Stimulated activated CD4-positive, alpha-beta T cell treated with anti-CD3 and anti-CD28 coated beads, Interleukin-1b, Interleukin-23, amount 100 ng/mL, for 24 hours (primary cell): ENCODE measurements at places on chromosomes 3 and 15.
A peak's percentile ranks its signal among the peaks of the same experiment; 100 is the strongest.

DNA sequence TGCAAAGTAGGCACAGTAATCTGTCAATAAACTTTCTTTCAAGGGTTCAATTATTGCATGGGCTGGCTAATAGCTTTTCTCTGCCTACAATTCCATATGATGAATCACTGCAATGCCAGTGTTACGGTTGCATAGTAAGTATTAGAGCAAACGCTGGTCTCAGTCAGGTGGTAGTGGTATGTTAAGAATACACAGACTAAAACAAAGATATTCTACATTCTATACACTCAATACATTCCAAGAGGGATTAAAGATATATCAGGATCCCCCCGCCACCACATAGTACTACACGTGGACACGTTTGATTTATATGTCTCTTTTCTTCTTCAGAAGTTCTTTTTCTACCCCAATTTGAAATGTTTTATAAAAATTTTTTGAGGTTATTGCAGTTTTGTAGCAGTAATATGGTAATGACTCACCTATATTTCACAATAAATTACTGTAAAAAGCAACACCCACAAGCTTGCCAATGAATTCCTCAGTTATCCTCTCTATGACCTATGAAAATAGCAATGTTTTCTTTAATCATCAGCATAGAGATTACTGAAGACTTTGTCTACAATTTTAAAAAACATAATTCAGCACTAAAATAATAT is 68.2 kb downstream of the CD200R1L start:
- DNase-seq = no peak

DNA sequence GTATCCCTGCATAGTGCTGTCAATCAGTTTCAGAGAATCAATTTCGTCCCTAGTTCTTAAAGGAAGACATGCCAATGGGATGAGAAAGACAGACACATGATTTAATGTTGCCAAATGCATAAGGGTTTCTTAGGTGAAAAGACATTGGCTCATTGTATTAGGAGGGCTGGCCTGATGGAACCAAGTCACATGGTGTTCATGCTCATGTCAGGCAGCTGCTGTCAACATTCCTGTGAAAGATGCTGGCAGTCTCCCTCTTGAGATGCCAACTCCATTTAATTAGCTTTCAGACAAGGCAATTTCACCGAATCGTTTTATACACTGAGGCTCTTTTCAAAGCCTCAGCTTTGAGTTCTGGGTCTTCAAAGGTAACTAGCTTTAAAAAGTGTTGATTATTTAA is 16.1 kb upstream of the IL1RAP start:
- no peak for DNase-seq

DNA sequence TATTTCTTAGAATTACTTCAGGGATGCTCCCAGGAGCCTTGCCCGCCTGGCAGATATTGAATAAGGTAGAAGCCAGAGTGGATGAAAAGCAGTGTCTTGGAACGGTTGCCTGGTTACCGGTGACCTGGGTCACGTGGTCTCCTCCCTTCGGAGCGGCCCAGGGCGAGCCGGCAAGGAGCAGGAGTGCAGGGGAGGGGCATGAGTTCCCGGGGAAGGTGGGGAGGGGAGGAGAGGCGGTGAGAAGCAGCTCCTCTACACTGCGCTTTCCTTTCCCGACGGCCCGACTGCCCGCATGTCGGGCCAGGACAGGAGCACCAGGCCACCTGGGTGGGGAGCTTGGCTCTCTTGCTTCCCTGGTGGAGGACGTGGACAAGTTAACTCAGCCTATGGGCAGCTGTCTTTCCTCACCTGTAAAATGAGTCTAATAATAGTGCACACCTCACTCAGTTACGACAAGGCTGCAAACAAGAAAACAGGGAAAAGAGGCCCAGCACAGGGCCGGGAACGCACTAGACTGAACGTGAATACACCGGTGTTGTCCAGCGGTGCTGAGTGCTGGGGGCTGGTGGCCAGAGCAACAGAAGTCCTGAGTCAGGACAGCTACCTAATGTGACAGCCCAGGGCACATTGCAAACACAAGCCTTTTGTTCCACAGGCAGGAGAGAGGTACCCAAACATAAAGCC is 198.3 kb downstream of the ADAMTS9 start:
- no peak for DNase-seq

DNA sequence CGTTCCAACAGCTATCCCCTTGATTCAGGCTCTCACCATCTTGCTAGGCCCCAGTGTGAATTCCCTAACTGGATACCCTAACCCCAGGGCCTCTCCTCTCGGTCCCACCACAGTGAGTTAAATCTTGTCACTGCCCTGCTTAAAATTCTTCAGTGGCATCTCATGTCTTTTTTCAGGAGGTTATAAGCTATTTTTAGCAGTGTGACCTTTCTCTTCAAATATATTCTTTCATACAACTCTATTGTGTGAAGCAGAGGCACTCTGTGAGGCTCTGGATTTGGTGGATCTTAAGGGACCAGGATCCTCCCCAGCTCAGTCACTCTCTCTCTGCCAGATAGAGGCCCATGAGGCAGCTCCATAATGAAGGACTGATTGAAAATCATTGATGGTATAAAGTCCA is 760.4 kb downstream of the NTRK3 start:
- DNase-seq = no peak

DNA sequence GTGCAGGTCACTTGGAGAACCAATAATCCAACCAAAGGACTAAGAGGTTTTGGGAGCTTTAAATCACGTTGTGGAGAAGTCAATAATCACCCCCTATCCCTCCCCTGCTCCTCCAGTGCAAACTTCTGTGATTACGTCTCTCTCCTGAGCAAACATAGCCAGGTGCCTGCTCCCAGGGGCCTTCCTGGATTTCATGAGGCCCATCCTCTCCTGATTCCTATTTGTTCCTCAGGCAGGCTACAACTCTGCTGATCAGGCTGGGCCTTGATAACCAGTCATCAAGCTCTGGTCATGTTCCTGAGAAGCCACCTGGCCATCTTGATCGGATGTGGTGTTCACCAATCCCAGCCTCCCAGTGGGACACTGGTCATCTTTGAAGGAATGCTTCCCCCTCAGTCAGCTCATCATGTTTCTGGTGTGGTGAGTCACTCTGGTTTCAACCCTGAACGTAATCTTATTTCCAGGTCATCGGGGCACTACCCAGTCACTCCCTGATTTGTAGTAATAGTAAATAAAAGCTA is 2.9 kb upstream of the ZNF710 start:
- no peak for DNase-seq

GRCh38 chr15:39114690-39115378 is 466.0 kb upstream of the THBS1 start:
- DNase-seq = no peak

DNA sequence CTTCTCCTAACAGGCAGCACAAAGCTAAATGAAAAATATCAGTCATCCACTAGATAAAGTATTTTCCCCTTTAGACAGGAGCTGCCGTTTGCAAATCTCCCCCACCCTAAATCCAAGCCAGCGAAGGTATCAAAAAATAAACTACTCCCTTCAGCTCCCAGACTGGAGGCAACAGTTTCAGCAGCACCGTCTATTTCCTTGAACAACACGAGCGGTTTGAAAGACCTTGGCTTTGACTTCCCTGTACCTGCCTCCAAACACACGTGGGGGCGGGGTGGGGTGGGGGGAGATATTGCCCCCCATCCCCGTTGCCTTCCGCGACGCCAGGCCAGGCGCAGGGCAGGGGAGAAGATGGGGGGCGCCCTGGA is 832 bp upstream of the CACNA1D start:
- DNase-seq = no peak

GRCh38 chr15:22259881-22260421 is 179.6 kb downstream of the OR4M2 start:
- no peak for DNase-seq

DNA sequence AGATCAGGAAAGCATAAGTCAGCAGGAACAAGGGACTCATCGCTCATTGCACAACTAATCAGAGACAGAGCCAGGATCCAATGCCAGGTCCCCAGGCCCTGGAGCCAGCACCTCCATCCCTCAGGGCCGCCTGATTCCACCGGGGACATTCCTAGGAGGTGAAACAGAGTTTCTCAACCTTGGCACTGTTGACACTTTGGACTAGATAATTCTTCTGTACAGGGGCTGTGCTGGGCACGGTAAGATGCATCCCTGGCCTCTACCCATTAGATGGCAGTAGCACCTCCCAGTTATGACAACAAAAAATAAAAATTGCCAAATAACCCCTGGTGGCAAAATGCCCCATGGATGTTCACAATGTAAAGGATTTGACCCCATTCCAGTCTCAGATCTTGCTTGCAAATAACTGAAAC is 127.7 kb downstream of the MTHFS start:
- DNase-seq = no peak

GRCh38 chr3:26449996-26450395 is 172.6 kb upstream of the LRRC3B start:
- DNase-seq = no peak

DNA sequence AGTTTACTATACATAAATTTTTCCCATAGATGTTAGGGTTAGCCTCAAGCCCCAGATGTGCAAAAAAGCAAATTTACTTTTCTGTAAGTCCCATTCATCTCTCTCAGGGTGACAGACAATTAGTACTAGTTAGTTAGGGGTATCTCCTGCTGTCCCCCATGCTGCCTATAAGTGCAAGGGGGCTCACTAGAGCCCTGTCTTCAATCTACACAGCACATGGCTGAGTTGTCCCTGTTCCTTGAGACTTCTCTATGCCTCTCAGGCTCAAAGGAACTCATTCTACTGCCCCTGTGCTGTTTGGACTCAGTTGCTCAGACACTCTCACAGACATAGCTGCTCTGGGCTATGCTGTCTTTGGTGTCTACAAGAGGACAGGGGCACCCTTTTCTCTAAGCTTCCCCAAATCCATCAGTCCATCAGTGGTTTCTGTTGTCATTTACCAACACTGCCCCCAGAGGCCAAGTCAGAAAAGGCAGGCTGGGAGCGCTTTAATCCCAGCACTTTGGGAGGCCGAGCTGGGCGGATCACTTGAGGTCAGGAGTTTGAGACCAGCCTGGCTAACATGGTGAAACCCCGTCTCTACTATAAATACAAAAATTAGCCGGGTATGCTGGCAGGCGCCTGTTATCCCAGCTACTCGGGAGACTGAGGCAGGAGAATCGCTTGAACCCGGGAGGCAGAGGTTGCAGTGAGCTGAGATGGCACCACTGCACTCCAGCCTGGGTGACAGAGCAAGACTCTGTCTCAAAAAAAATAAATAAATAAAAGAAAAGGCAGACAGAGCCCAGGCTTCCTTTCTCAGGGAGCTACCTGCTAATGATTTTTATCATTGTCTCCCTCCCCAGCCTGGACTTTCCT is 31.4 kb upstream of the PRTG start:
- DNase-seq = peak; percentile 21

DNA sequence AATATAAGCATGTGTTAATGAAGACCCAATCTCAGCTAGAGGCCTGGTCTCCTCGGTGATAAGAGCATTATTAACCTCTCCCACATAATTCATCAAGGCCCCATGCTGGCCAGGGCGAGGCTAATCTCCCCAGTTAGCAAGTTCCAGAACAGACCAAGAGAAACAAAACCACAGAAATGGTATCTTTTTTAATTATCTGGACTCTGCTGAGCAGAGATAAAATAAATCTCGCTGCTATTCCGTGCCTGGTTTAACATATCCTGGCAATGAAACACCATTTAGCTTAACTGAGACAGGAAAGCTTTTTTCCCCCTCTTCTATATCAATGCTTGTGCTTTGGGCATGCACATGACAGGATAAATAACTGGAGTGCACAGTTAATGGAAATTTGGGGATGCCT is 72.5 kb upstream of the ARHGEF3 start:
- DNase-seq = no peak

GRCh38 chr15:50057905-50058639 is 61.0 kb downstream of the ATP8B4 start:
- no peak for DNase-seq

- no peak for DNase-seq
These were observed 384.9 kb upstream of the RARB start for GRCh38 chr3:25043177-25043576.

- DNase-seq = no peak
These were observed 97.8 kb downstream of the IGSF11 start for GRCh38 chr3:118936811-118937210.

- no peak for DNase-seq
These were observed 77.0 kb upstream of the SAMMSON start for GRCh38 chr3:69922521-69923000.

DNA sequence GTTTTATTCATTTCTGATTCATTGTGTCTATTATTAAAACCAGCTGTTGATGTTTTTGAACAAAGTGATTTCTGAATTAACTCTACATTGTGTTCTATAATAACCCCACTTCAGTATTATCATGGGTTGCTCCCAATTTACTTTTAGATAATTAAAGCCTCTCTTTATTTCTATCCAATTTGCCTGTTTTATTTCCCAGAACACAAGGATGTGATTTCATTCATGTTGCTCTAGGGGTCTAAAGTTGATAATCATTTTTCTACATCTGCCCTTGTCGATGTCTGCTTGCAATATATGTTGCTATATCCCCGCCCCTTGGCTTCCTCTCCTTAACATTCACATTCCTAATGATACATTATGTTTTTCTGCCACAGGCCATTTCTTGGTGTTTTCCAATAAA is 747.3 kb downstream of the CADM2 start:
- DNase-seq = no peak

DNA sequence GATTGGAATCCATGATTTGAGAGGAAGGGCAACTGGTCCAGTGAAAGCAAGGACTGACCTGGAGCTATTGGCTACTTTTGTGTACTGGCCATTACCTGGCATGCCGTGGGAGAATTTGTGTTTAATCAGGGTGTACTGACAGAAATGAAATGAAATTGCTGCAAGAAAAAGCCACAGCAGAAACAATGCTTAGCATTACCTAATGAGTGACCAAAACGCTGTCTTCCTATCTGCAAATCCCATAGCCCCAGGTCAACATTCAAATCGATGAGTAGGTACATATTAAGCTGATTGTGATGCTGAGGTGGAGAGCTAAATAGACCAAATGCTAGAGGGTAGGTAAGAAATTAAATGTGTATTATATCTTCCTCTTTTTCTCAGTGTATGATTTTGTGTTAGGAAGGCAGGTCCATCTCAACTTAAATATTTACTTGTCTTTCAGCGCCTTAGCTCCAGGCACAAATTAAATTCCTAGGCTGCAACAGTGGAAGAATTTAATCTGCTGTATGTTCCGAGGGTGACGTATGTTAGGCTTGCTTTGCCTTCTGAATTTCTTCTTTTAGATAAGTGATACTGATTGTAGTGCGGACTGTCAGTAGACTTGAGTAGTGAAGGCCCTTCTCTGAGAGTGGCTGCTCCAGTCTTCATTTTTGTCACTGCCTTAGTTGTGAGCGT is 331.1 kb downstream of the SV2B start:
- no peak for DNase-seq

- no peak for DNase-seq
These were observed 58.4 kb downstream of the RBMS3 start for GRCh38 chr3:29339016-29339833.

DNA sequence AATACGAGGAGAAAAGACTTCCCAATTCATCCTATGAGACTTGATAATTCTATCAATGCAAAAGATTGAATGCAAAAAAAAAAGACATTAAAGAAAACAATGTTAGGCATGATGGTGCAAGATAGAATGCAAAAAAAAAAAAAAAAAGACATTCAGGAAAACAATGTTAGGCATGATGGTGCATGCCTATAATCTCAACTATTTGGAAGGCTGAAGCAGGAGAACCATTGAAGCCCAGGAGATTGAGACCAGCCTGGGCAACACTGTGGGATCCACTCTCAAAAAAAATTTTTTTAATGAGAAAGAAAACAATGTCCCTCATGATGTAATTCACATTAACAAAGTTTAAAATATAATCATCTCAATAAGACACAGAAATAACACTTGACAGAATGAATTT is 75.9 kb downstream of the MYO9A start:
- DNase-seq = no peak
